ENCODE measurements at places on chromosomes 1 and 21.

DNA sequence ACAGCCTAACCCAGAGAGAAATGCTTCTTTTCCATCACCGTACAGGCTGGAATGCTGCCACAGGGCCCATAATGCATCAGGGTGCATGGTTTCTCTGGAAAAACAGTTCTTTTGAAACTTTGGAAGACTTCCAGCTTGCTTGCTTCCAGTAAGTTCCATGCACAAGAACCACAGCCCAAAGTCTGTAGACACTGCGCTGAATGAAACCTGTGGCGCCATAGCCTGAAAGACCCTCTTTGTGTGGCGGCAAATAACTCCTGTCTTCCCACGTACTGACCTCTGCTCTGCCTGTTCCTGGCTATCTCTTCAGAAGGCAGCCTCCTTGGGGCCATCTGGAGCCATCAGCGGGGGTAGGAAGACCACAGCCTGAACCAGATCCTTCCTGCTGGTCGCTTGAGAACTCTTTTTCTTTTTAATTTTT is 15.1 kb downstream of the MIIP start:
- DNase-seq, result no peak

DNA sequence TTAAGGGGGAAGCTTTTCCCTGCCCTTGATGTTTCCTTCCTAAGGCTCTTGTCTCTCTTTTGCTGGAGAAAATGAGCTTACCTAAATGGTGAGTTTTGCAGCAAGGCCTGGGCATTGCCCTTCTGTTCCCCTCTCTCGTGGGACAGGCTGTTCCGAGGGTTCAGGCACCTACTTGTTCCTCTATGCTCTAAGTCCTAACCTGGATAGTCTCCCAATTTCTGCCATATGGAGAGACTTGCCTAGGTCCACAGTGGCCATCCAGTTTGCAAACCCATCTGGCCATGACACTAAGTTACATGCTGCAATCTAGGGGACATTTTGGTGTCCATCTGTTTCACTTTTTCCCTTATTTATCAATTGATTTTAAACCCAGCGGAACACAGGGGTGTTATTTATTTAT is 192.0 kb upstream of the KIAA0040 start:
- no peak for DNase-seq

DNA sequence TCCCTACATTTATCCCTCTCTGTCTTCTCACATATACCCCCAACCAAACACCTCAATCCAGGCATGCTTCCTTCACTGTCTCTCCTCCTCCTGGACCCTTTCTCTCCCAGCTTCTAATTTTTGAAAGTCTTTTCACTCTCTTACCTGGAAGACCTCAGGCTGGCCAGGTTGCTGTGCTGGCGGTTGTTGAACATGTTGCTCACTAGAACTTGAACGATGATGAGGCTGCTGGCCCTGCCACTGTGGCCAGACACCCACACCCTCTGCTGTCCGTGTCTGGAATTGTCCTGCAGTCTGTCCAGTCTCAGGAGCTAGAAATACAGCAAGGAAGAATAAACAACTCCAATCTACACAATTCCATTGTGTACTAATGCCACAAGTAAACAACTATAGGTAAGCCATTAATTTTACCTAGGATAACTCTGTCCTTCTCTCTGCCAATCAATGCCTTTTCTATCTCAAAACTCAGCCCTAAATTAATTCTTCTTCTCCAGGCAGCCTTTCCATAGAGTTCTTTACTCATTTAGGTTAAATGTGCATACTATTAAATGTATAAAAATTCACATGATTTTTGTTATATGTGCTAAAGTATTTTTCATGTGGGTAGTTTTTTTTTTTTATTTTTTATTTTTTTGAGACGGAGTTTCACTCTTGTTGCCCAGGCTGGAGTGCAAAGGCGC is 5.1 kb upstream of the CTSK start:
- no peak for DNase-seq

DNA sequence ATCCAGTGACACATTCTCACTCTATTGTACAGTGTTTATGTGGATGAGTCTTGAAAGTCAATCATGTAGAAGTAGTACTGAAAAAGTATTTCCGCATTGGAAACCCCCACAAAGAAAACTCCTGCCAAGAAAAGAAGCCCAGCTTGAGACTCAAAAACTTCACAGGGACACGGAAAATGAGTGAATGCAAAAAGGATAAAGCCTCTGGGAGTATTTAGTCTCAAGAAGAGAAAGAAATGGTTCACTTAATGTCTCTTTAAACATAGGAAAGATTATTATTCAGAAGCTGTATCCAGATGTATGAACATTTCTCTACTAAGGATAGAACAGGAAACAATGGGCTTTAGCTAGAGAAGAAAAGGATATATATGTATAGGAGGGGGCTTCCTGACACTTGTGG is 304.5 kb downstream of the BARHL2 start:
- DNase-seq, result no peak

- no peak for DNase-seq
Observed at GRCh38 chr21:18153063-18153462, 91.6 kb upstream of the CHODL start.
